ENCODE measurements at places on chromosomes 4 and X.

DNA sequence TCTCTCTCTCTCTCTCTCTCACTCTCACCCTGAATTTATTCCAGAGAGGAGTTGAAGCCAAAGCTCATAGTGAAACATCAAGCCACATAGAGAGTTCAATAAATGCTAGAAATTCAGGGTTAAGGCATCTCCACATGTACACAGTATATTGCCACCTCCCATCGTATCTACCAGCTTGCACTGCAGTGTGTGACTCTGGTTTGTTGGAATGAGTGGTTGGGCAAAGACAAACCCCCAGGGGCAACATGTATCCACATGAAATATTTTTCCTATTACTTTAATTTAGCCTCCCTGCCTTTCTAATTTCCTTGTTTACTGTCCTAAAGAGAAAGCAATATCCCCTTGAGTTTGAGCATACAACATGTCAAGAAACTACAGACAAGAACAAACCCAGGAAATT, 247.3 kb downstream of the SPATA18 start:
- no peak for DNase-seq

- DNase-seq: no peak
These were observed 559.3 kb upstream of the ZFP42 start for GRCh38 chr4:187436251-187436650.

- DNase-seq: no peak
These were observed 9.3 kb downstream of the SEPTIN11 start for GRCh38 chr4:76958891-76959290.

GRCh38 chr4:146959692-146960091, 14.0 kb upstream of the TTC29 start:
- DNase-seq: peak; percentile 13

- DNase-seq: no peak
These were observed 686.1 kb downstream of the DMD start for GRCh38 chrX:32525234-32525633.

DNA sequence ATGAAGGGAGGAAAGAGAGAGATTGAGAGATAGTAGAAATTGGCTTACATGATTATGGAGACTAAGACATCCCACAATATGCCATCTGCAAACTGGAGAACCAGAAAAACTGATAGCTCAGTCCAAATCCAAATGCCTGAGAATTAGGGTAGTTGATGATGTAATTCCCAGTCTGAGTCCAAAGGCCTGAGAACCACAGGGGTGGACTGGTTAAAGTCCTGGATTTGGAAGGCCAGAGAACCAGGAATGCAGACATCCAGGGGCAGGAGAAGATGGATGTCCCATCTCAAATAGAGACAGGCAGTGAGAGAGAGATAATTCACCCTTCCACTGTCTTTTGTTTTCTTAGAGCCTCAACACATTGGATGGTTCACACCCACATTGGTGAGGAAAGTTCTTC, 345.7 kb upstream of the SPANXN4 start:
- no peak for DNase-seq

GRCh38 chrX:16851421-16851820, 18.7 kb downstream of the RBBP7 start:
- no peak for DNase-seq

DNA sequence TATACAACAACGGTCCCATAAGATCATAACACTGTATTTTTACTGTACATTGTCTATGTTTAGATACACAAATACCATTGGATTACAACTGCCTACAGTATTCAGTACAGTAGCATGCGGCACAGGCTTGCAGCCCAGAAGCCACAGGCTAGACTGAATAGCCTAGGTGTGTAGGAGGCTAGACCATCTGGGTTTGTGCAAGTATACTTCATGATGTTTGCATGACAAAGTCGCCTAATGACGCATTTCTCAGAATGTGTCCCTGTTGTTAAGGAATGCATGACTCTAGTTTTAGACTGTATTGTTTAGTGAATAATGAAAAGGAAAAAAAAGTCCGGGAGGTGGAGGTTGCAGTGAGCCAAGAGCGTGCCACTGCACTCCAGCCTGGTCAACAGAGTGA, 56.5 kb upstream of the C4orf50 start:
- DNase-seq: no peak

DNA sequence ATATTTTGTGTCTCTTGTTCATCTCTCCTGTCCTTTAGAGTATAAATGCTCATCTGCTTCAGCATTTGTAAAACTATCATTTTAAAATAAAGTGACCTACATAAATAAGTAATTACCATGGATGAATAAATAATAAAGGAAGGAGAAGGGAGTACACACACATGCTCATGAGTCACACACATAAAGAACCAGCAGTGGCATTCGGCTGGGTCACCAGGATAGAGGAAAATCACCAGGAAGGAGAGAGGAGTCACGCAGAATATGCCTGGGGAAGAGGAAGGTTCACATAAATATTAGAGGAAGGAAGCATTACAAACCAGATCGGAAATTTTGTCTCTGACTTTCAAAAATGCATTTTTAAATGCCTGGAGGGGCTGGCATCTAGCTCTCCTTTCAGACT, 38.5 kb upstream of the MED14 start:
- DNase-seq: no peak

DNA sequence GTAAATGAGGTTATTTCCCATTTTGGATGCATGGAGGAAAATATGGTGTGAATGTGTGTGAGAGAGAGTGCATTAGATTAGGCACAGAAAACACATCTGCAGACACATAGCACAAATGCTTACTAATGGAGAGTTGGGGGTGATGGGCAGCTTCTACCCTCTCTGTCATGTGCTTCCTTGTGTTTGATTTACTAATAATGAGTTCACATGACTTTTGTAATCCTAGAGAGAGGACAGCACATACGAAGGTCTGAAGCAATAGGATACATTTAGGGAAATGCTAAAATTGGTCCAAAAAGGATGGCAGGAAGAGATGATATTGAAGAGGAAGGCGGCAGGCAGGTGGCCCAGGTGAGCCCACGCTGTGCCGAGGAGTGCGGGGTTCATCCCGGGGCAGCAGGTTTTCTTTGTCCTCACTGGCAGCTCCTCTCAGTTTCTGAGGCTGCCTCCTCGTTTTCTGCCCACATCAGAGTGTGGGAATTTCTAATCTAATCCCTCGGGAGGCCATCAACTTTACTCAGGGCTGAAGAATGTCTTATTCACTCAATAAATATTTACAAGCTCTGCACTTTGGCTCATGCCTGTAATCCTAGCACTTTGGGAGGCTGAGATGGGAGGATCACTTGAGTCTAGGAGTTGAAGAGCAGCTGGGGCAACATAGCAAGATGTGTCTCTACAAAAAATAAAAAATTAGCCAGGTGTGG, 15.9 kb upstream of the MAP9 start:
- DNase-seq: no peak

DNA sequence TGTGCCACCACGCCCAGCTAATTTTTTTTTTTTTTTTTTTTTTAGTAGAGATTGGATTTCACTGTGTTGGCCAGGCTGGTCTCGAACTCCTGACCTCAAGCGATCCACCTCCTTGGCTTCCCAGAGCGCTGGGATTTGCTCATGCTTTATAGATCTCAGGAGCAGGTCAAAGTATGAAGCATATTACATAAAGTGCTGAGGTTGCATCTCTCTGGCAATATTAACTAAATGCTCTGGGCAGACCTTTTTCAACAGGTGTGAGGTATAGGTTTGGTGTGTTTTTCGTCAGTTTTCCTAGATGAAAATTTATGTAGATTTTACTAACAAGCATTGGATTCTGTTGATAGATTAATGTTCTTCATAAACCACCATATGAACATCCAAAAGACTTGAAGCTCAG, 19.3 kb upstream of the GCNA start:
- no peak for DNase-seq

- DNase-seq: no peak
These were observed 13.8 kb upstream of the TXLNG start for GRCh38 chrX:16772460-16772859.

DNA sequence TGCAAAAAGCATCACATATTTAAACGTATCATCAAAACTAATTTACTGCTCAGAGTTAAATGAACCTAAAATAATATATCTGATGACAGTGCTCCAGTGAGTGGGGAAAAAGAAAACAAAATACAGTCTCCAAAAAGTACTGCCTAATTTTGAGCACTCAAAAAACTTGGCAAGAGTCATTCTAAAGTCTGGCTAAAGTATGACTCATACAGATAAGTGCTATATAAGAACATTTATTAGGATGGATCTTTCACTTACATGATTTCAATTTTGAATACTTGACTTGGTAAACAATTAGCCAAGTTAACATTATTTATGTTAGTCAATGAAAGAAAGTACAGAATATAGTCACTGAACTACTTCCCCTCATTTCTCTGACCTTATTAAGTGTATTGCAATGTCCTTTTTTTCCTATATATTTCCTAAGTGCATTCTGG, 27.2 kb downstream of the FBXO8 start:
- peak; percentile 13 for DNase-seq

GRCh38 chrX:64439551-64439950, 44.3 kb upstream of the MTMR8 start:
- DNase-seq: no peak

- DNase-seq: no peak
These were observed 185.6 kb downstream of the IQCM start for GRCh38 chr4:149630064-149630463.

GRCh38 chr4:159158985-159159384, 56.1 kb downstream of the RAPGEF2 start:
- DNase-seq: no peak

DNA sequence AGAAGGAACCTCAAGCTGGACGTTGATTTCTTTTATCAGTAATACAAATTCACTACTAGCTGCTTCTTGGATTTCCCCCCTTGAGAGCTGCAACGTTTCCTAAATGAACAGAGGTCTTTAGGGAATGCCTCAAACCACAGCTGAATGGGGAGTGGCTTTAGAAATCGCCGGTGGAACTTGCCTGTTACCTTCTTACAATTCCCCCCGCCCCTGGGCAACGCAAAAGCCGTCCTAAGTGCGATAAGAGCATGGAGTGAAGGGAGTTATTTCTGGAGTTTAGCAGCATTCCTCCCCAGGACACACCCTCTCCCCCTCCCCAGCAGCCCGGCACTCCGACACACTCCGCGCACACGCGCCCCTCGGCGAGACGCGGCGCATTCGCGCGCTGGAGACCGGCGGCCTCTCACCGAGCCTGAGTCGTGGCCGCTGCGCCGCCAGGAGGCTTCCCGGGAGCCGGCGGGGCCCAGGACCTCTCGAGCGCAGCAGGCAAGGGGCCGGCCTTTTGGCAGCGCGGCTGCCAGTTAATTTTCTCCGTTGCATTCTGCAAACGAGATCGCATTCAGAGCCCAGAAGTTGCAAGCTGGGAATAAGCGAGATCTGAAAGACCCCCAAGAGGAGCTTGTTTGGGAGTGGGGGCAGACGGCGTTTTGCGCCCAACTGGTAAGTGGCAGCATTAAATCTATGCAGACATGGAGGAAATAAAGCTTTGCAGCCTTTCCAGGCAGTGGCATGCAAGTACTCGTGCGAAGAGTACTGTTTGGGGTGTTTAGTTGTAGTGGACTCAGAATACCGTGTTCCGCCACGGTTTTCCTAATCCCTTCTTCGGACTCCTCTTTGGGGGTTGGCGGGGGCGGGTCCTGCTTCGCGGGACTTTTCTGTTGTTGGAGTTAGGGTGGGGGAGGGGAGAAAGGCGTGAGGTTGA, 134.7 kb downstream of the PALLD start:
- DNase-seq: peak; percentile 30

DNA sequence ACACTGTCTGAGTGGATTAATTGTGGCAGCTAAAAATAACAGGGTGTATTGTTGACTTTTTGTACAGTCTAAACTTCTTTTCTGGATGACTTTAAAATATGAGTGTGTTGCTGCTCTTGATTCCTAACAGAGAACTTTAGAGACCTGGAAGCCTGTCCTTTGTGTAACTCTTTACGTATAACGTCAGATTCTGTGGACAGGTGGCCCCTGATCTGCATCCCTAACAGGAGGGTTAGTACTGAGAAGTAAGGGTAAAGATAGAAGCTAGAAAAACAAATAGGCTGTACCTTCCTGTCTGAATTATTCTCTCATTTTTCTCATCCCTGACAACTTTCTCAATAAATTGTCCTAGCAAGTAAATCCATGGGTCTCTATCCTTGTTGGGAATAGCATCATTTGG, 105.7 kb upstream of the LIMCH1 start:
- DNase-seq: no peak

- DNase-seq: no peak
These were observed 58.3 kb downstream of the EVC2 start for GRCh38 chr4:5650040-5650439.

DNA sequence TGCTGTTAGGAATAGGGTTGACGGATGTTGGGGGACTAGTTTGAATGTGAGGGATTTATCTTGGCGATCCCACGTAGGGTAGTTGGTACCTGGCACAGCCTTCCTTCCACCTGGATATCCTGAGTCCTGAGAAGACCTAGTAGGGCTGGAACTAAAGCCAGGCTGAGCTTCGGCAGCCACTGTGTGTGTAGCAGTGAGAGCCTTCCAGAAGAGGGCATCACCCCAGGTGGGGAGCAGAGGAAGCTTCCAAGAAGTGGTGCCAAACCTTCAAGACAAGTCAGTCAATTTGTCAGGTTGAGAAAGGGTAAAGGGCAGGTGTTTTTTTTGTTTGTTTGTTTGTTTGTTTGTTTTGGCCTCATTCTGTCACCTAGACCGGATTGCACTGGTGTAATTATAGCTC, 1.2 kb upstream of the FGFBP2 start:
- no peak for DNase-seq

DNA sequence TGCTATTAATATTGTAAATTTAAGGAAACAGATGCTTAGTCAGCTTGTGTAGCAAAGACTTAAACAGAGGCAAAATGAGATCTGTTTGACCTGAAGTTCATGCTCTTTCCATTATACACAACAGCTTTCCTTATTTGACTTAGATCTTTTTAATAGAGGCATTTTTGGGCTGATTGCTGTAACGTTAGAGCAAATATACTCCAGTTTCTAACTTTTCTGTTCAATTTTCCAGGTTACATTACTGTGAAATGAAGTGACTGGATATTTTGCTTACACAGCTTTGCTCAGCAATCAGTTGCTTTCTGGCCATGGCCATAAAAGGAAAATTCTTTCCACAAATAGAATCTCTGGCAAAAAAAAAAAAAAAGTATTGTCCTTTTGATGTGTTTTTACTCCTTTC, 146.2 kb downstream of the PCDH7 start:
- DNase-seq: no peak

DNA sequence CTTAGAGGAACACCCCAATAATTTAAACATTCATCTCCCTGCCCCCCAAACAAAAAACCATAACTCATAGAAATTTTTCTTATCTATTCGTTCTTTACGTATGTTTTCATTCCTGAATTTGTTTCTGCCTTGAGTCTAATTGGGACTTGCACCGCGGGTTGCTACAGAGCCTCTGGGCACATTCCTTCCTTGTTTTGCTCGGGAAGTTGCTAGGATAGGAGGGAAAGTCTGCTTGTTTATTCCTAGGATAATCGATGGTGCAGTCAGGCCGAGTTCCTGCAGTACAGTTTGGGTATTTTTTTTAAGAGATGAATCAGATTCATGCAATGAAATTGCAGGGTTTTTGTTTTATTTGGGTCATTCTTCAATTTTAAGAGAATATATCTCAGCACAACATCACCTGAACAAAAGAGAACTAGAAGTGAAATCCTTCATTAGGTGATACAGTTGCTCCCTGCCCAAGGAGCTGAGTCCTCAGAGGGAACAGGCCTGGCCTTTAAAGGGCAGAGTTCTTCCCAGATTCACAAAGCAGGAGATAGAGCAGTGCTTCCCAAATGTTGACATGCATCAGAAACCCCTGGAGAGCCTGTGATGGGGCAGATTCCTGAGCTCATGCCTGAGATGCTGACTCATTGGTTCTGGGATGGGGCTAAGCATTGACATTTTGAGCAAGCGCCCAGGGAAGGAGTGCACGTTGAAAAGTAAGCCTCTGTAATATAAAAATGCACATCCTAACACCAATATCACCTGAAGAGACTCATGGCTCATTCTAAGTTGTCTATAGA, 114.9 kb upstream of the FAM9B start:
- DNase-seq: no peak

- no peak for DNase-seq
These were observed 22.1 kb upstream of the SOWAHD start for GRCh38 chrX:119736206-119736764.

Data from NCI-H1105 treated with DMSO at 0.1 percent for 48 hours (cell line).